NCI-H2171 (cell line): ENCODE measurements at places on chromosomes 1 and 21.

GRCh38 chr21:16633831-16634459 lies 878.9 kb upstream of the CXADR start:
- DNase-seq, result no peak

GRCh38 chr1:233879841-233880240 lies 24.6 kb upstream of the SLC35F3 start:
- DNase-seq, result no peak

GRCh38 chr21:42232176-42232825 lies 13.4 kb downstream of the ABCG1 start:
- no peak for DNase-seq

DNA sequence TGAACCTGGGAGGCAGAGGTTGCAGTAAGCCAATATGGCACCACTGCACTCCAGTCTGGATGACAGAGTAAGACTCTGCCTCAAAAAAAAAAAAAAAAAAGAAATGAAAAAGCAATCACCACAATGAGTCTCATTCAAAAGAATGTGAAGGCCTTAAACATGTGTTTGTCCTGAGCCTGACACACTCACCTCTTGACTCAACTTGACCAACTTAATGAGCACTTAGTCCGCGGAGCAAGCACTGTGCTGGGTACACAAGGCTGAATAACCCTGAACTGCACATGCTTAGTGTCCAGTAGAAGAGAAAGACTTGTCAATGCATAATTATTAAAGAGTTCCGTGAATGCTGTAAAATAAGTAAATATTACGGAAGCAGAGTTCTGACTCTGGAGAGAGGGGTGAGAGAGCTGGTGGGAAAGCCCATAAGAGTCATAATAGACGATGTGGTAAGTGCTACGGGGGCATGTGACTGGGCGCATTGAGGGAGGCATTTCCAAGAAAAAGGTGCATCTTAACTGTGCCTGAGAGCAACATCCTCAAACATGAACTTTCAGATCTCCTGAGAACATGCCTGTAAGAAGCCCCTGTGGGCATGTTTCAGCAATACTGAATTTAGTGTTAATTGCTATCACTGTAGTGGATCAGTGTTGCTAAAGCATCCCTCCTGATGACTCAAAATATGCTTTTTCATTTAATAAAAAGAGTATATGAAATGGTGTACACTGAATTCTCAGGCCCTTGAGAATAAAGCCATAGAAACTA lies 27.2 kb downstream of the MCOLN2 start:
- DNase-seq, result no peak

GRCh38 chr1:156086256-156086662 lies 4.0 kb upstream of the MEX3A start:
- no peak for DNase-seq

DNA sequence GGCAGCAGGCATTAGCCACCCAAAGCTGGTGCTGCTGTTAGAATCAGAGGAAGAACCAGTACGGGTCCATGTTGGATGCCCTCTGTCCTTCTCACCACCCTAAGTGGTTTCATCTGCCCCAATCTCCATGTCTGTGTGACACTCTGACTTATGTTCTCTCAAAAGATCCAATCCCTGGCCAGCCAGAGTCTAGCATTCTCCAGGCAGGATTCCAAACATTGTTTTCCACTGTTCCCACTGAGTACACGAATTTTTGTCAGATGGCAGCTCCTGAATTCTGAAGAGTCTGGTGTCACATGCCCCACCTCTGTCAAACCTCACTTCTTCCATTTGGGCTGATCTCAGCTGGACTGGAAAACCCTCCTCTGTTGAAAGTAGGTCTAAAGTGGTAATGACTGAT lies 166.0 kb downstream of the DISC1 start:
- DNase-seq, result no peak
